Muscle of leg (tissue), 16 donors: ENCODE measurements at places on chromosomes 16 and 17.

GRCh38 chr17:45425125-45425983 lies 7.3 kb downstream of the ARHGAP27 start:
- no peak for DNase-seq

GRCh38 chr17:75077496-75078283 lies 10.1 kb upstream of the SLC16A5 start:
- peak; percentile 60 for DNase-seq

GRCh38 chr16:17459903-17460521 lies 10.7 kb downstream of the XYLT1 start:
- no peak for DNase-seq

GRCh38 chr17:12627781-12628451 lies 37.8 kb upstream of the MYOCD start:
- no peak for DNase-seq

DNA sequence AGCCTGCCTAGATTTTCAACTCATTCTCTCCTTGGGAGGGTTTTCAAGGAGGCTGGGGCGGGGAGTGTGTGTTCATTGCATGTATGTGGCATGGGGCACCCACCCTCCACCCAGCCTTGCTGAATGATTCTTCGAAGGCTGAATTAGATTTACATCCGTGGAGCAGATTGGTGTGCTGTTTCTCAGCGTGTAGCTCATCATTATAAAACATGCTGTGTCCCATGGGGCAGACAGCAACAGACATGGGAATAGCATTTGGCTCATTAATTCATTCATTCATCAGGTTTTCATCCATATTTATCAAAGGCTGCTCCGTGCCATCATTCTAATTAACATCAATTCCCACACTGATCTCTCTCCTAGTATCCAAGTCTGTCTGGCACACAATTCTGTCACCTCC lies 10.6 kb upstream of the CD300A start:
- DNase-seq: no peak

GRCh38 chr17:81723651-81724209 lies 11.6 kb downstream of the SLC25A10 start:
- DNase-seq: no peak

DNA sequence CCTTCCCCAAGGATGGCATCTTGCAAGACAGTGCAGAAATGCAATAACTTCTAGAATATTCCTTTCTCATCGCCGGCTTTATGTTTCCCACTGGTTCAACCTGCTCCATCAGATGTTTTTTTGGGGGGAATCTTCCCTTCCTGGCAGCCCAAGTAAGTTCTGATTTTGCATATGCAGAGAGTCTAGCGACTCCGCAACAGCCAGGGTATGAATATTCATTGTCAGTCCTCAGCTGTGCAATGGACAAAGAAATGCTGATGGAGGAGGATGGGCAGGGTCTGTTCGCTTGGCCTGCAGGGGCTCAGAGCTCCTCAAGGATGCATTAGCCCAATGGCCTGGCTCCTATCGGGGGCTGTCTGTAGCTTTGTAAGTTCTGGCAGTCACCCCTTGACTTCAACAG lies 358.8 kb upstream of the CCL2 start:
- DNase-seq: no peak

- peak; percentile 35 for DNase-seq
Measured at GRCh38 chr16:28204204-28204603, 7.6 kb downstream of the XPO6 start.

DNA sequence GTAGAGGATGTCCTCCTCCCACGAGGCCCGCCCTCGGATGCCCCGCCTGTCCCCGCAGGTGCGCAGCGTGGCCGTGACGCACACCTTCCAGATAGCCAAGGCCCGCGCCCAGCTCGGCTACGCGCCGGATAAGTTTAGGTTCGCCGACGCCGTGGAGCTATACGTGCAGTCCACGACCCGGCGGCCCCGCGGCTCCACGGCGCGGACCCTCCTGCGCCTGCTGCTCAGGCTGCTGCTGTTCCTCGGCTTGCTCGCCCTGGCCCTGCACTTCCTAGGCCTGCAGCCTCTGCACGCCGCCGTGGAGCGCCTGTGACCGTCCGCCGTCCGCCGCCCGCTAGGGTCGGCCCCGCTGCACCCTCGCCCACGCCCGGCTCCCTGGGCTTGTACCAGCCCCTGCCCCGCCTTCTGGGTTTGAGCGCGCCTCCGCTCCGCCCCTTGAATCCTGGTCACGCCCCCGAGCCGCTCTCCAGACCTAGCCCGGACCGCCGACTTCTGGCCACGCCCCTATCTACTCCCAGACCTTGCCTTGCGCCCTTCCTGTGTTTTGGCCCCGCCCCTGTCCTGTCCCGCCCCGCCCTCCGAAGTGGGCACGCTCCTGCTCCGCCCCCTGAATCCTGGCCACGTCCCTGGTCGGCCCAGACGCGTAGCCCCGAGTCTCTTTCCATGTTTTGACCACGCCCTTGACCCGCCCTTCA lies 15.8 kb upstream of the EEF2K start:
- peak; percentile 78 for DNase-seq

- no peak for DNase-seq
Measured at GRCh38 chr17:17241656-17242055, 4.7 kb upstream of the FLCN start.

DNA sequence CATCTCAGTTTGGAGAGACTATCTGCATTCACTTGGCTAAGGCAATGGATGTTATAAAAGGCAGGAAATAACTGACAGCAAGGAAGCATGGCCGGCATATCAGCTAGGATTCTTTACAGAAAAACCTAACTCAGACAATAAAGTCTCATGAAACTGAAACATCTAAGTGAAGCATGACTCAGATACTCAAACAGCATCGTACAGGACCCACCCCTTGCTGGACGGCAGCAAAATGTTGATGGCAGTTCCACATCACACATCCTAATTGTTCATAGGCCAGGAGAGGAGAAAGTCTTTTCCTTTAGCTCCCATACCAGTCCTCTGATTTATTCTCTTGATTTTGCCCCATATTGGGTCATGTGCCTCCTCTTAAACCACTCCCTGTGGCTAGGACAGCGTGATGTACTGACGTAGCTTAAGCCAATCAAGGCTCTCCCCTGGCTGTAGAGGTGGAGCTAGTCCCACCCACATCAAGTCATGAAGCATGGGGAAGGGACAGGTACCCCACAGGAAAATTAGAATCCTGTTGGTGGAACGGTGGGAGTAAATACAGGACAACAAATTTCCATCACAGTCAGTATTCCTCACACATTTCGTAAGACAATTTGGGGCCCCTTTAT lies 178.9 kb downstream of the IRX3 start:
- DNase-seq: no peak

- peak; percentile 77 for DNase-seq
Measured at GRCh38 chr17:19304209-19304608, 58.3 kb downstream of the B9D1 start.

- no peak for DNase-seq
Measured at GRCh38 chr16:78749745-78750268, 650.4 kb downstream of the WWOX start.

GRCh38 chr16:77853161-77853560 lies 64.8 kb downstream of the VAT1L start:
- DNase-seq: no peak

DNA sequence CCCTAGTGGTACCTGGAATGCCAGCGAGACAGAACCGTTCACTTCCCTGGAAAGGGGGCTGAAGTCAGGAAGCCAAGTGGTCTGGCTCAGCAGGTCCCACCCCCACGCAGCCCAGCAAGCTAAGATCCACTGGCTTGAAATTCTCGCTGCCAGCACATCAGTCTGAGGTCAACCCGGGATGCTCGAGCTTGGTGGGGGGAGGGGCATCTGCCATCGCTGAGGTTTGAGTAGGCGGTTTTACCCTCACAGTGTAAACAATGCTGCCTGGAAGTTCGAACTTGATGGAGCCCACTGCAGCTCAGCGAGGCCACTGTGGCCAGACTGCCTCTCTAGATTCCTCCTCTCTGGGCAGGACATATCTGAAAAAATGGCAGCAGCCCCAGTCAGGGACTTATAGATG lies 464.7 kb upstream of the TOM1L1 start:
- DNase-seq: no peak

DNA sequence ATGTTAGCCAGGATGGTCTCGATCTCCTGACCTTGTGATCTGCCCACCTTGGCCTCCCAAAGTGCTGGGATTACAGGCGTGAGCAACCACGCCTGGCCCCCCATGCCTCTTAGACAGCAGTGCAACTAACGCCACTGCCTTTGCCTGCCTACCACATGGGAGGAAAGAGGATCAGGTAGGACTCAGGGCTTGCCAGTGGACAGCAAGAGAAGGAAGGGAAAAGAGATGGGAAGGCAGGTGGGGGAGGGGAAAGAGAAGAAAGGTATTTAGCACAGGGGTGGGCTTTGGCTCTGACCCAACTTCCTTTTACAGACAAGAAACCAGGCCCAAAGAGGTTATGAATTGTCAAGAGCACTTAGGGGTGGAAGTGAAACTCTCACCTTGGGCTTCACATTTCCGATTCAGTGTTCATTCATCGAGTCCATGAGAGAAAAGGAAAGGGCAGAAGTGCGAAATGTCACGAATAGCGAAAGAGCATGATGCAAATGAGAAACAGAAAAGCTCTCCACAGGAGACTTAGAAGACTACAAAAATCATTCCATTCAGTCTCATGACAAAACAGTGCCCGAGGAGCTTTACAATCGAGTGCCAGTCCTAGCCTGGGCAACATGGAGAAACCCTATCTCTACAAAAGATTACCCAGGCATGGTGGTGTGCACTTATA lies 36.4 kb downstream of the CDK5R1 start:
- DNase-seq: no peak

DNA sequence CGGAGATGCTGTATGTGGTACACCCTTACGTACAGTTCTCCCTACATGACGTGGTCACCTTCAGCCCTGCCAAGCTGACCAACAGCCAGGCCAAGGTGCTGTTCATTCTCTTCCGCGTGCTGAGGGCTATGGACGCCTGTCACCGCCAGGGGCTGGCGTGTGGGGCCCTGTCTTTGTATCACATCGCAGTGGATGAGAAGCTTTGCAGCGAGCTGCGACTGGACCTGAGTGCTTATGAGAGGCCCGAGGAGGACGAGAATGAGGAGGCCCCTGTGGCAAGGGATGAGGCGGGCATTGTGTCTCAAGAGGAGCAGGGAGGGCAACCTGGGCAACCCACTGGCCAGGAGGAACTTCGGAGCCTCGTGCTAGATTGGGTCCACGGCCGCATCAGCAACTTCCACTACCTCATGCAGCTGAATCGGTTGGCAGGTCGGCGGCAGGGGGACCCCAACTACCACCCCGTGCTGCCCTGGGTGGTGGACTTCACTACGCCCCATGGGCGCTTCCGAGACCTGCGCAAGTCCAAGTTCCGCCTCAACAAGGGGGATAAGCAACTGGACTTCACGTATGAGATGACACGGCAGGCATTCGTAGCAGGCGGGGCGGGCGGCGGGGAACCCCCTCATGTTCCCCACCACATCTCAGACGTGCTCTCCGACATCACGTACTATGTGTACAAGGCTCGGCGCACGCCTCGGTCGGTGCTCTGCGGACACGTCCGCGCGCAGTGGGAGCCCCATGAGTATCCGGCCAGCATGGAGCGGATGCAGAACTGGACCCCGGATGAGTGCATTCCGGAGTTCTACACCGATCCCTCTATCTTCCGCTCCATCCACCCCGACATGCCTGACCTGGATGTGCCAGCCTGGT lies 1.4 kb downstream of the WDR81 start:
- DNase-seq: no peak

DNA sequence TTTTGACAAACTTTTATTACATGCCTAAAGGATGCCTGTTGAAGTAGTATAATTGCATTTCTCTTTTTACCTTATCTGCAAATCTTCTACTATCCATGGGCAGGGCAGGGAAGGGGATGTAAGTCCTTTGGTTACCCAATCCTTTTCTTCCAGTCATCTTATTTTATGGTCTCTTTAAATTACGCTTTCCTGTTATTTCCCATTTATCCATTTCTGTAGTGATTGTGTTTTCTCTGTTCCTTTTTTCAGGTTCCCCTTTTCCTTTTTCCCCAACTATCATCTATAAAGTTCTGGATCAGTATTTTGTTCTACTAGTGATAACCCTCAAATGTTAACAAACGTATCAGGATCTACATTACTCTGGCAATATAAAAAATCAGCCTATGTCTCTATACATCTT lies 3.3 kb upstream of the ABCA9 start:
- peak; percentile 32 for DNase-seq
